Gastrocnemius medialis (tissue), 4 donors: ENCODE measurements at places on chromosomes 1 and 21. TPM values are rescaled to one million over a fixed set of nuclear protein-coding genes. Genes with fewer than 3 reads are reported as not detected.
A peak's percentile ranks its signal among the peaks of the same experiment; 100 is the strongest.

GRCh38 chr1:29657816-29658215, 421.5 kb downstream of the PTPRU start:
- no peak for DNase-seq

DNA sequence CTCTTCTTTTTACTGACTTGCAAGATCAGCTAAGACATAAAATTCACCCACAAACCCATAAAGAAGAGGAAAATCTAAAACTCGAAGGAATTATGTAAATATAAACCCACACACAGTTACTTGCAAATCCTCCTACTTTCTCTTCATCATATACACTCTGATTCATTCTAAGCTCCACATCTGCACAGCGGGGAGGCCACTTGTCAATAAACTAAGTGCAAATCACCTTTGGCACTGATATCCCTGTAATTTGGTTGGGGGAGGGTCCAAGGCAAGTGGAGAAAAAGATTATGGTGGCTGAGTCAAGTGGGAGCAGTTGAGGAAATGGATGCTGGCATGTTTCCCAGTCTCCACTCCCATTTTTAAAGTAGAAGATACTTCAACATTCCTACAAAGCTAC, 596.5 kb downstream of the MATN1 start:
- no peak for DNase-seq

DNA sequence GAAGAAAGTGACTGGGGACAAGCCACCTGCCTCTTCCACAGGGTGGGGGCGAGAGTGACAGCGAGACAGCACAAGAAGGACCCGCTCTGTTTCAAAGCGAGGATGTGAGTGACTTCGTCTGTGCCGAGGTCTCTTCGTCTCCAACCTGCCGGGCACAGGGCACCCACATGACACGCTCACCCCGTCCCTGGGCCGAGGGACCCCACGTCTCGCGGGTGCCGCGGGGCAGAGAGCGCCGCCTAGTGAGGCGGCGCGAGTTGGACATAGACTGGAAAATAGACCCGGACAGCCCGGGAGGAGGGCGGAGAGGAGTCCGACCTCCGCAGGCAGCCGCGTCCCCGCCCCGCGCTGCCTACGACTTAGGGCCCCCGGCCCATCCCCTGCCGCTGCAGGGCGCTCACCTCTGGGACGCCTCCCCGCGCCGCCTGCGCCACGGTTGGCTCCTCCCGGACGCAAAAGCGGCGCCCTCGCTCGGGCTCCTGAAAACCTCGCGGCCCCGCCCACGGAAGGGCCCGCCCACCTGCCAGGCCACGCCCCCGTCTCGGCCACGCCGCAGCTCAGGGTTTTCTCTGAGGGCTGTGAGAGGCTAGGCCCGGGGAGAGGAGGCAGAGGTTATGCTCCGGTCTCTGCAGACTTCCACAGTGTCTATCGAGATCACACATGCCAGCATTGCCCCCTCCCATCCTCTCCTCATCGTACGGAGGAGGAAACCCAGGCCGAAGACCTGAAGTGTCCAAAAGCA, at the start of gene TLR5:
Gene TLR5, minus strand, starts transcription at position 454 of the 742 bp plus-strand sequence. CDS start 30,217 bp downstream, outside the sequence.
- peak; percentile 64 for DNase-seq

DNA sequence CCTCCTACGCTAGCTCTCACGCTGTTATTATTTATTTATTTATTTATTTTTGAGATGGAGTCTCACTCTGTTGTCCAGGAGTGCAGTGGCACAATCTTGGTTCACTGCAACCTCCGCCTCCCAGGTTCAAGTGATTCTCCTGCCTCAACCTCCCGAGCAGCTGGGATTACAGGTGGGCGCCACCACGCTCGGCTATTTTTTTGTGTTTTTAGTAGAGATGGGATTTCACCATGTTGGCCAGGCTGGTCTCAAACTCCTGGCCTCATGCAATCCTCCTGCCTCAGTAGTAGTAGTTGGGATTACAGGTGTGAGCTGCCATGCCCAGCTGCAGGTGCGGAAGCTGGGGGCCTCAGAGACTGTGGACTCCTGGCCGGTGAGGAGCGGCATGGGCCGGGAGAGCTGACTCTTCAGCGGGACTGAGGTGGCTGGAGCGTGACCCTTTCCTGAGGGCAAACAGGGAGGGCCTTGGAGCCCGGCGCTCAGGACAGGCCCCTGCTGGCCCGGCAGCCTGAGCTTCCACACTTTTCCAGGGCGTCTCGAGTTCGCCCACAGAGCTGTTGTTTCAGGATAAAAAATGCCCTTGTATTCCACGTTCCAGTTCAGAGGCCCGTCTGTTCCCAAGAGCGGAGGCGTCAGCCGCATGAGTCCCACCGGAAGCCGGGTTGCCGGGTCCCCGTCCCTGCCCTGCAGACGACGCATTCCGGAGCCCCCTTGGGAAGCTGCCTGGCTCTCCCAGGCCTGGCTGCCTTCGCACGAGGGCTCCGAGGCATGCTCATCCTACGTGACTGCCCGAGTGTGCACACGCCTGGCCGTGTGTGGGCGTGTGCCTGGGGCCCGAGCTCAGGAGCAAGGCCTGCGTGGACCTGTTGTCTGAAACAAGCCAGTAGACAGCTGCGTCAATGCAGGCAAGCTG, 126.2 kb downstream of the SIK1 start:
- peak; percentile 35 for DNase-seq

- DNase-seq, result no peak
These were observed 566 bp upstream of the PAQR7 start for GRCh38 chr1:25875856-25876692.

DNA sequence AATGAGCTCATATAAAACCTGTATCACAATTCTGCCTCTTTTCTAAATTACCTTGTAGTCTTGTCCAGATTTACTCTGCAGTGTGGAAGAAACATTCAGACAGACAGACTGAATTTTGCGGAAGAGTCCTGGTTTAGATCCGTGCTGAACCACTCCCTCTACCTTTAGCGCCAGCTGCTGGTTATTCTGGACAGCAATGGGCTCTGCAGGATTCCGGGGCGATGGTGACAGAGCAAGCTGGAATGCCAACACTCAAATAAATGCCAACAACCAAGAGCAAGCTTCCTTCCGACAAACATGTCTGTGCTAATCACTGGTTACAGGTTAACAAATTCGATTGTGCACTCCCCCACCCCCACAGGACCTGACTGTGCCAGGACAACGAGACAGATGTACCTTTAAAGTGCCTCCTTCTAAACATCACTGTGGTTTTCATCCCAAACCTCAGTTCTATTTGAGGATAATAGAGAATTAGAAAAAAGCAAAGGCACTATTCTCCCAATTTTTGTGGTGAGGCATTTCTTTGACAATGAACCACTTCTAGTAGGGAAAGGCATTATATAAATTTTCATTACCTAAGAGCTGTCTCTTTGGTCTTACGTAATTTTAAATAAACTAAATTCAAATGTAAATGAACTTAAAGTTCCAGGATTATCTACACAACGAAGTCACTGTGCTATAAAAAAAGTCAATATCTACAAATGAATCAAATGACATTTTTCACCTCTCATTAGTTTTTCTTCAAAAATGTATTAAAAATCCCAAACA, 90.4 kb downstream of the INTS7 start:
- no peak for DNase-seq

DNA sequence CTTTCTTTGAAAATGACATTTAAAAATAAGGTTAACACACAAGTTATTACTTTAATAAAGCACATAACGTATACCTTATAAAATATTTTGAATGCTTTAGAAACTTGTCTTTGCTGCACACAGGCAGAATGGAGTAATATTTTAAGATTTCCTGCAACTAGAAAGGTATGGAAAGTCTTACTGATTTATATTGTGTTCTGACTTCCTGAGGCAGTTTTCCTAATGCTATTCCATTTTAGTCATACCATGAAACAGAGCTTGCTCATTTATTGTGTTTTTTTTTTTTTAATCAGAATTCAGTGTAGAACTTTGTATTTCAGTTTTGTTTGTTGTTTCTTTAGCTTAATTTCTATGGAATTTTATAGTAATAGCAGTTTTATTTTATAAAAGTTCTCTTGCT, 60.9 kb upstream of the S1PR1 start:
- DNase-seq, result no peak

GRCh38 chr1:18651713-18652112, 21.1 kb downstream of the PAX7 start:
- DNase-seq, result no peak

DNA sequence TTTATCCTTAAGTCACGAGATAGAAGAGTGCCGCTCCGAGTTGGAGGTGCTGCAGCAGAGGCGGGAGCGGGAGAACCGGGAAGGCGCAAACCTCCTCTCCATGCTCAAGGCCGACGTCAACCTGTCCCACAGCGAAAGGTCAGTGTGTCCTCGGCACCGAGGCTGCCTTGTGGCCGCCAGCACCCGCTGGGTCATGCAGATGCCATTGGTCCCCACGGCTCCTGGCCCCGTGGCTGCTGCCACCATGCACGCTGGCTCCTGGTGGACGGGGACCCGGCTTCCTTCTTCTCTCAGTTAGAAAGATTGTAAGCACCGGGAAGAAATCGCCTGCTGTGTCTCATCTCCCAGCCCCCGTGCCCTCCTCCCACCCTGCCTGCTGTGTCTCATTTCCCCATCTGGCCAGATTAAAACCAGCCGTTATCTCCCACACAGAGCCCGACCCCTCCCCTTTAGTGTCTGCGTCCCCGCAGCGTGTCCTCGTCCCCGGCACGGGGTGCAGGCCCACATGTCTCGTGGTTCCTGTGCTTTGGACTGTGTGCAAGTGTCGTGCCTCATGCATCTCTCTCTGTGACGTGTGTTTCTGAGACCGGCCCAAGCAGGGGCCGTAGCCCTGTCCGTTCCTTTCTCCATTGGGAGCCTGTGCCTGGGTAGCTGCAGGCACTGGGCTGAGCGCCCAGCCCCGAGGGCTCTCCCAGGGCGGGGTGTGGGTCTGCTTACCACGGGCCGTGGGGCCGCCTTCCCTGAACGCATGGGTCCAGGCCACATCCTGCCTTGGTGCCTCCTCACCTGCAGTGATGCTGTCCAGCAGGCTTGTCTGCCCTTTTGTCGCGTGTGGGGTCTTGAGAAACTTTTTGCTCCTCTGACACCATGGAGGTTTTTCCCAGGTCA, 62.1 kb downstream of the PCNT start:
- no peak for DNase-seq

DNA sequence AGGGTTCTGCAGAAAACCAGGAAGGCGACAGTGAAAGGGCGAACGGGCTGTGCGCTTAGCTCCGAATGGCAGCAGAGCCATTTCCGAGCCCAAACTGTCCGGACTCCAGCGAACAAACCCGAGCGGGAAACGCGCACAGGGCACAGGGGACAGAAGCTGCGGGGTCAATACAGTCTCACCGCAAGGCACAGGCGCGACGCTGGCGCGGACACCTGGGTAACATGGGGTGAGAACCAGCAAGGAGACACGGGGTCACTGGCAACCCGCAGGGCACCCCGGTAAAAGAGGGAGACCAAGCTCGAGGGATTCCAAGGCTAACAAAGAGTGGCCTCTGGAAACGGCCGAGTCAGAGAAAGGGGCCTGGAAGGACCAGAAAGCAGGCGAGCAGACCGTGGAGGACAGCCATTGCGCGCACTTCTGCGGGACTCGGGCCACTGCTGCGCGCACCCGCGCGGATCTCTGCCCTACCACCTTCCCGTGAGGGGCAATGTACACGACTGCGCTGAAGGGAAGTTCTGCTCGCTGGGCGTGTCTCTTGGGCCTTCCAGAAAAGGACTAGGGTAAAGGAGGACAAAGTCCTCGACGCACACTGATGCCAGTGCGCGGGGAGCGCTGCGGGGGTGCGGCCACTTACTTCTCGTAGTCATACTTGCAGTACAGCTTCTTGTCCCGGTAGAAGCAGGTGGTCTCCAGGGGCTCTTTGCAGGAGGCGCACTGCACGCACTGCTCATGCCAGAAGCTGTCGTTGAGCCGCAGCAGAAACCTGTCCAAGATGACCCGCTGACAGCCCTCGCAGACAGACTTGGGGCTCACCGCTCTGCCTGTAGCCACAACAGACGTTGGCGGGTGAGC, 3.8 kb downstream of the LMX1A start:
- DNase-seq, result no peak

- no peak for DNase-seq
These were observed 37.4 kb downstream of the DENND1B start for GRCh38 chr1:197737916-197738315.

DNA sequence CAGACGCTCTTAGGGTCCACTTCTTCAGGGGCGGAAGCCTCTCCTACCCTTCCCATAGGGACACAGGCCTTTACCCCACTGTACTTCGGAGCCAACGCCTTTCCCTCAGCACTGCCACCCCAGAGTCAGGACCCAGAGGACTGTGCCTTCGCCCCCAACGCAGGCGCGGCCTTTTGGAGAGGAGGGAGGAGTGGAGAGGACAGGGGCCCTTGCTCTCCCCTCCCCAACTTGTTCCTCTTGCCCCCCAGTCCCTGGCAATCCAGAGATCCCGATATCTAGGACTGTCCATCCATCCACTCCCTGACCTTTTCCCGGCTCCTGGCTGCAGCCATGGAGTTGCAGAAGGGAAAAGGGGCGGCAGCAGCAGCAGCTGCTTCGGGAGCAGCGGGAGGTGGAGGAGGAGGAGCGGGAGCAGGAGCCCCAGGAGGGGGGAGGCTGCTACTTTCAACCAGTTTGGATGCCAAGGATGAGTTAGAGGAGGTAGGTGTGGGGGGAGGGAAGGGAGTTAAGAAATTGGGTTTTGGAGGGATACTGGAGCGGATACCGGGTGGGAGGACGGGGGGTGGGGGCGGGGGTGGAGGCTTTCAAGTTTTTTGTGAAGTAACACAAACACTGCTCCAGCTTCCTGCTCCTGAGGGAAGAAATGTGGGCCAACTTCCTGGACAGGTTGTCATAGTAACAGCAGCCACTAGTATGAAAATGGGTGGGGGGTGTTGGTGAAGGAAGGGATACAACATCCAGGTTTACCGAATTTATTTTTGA, 636 bp downstream of the INTS3 start:
- DNase-seq, result no peak

GRCh38 chr1:189596197-189596596, 881.5 kb downstream of the BRINP3 start:
- DNase-seq, result no peak

GRCh38 chr1:113101588-113101987, 28.6 kb downstream of the LRIG2 start:
- no peak for DNase-seq

DNA sequence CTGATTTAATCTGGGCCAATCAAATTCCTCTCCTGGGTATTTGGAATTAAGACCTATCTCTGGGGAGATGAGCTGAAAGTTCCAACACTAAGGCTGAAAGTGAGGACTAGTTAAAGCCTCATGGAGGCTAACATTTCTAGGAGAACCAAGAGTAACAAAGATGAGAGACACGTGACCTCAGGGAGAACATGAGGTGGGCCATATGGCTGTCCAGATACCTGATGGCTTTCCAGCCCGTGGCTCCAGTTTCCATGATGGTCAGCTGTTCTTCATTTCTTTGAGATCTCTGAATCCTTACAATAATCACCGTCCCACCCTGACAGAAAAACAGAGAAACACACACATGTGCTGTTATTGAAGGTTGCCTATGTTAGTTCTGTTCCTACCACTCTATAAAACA, 66.1 kb downstream of the LEPR start:
- no peak for DNase-seq

- no peak for DNase-seq
These were observed 15.4 kb downstream of the VANGL2 start for GRCh38 chr1:160415696-160416290.

CAPN8 gene
- 0.46 TPM for total RNA-seq

TNNI3K gene
- 1.2 TPM for total RNA-seq

KIF2C gene
- 0.46 TPM for total RNA-seq

RNF186 gene
- total RNA-seq, result 0.24 TPM
